ENCODE measurements at places on chromosomes 5 and 9. TPM values are rescaled to one million over a fixed set of nuclear protein-coding genes. Genes with fewer than 3 reads are reported as not detected.

DNA sequence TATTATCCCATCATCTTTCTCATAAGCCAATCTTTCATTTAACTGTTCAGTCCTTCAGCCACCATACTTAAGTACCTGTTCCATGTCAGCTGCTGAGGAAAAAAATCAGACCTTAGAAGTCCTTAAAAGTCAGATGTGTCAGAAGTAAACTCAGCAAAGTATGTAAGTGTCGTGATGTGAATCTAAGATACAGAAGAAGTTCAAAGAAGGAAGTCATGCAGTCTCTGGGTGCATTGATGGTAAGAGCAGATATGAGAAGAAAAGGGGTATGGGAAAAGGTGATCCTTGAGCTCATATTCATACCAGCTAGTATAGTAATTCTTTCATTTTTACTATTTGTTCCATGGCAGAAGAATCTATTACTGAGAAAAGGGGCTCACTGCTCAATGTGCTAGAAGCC lies 259.4 kb upstream of the CD180 start:
- no peak overlapping the region for H3K27ac ChIP-seq

- no peak for DNase-seq
- H3K27ac ChIP-seq = no peak overlapping the region
- no peaks in the 10 kb centered on the region for H3K4me1 ChIP-seq
- no peaks in the 10 kb centered on the region for H3K36me3 ChIP-seq
Measured at GRCh38 chr5:149017636-149018035, 45.2 kb downstream of the SH3TC2 start.

Gene LCN15
- total RNA-seq = not detected

Gene DMRTA1
- total RNA-seq = 0.69 TPM

Gene ORM1
- not detected for total RNA-seq

DNA sequence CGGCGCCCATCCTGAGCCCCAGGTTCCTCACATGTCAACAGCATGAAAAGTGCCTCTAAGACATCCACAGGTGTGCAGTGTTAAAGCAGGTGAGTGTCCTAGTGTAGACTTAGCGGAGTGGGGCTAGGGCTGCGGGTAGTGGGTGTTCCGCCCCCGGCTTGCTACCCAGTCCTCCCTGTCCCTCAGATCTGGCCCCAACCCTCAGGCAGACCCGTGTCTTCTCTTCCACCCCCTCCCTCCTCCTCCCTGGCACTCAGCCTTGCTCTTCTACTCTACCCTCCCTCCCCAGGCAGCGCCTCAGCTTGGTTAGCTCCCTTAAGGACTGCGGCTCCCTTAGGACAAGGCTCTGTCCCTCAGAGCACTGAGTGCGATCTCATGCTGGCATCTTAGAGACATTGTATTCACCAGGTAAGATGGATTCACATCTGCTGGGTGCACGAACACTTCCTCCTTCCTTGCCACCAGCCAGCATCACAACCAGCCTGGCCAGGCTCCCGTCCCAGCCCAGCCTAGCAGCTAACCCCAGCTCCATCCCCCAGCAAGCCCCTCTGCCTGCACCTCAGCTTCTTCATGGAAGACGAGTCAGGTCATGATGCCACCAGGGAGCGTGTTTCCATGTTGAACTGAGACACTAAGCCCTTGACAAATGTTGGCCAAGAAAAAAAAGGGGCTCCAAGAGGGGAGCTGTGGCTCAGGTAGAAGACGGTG lies 46.8 kb downstream of the NSUN2 start:
- DNase-seq = no peak
- H3K4me1 ChIP-seq = peaks cover 9% of the 10 kb centered on the region
- no peak overlapping the region for H3K27ac ChIP-seq
- no peaks in the 10 kb centered on the region for H3K27me3 ChIP-seq
- no peak overlapping the region for H3K4me3 ChIP-seq
- H3K36me3 ChIP-seq = no peaks in the 10 kb centered on the region

DNA sequence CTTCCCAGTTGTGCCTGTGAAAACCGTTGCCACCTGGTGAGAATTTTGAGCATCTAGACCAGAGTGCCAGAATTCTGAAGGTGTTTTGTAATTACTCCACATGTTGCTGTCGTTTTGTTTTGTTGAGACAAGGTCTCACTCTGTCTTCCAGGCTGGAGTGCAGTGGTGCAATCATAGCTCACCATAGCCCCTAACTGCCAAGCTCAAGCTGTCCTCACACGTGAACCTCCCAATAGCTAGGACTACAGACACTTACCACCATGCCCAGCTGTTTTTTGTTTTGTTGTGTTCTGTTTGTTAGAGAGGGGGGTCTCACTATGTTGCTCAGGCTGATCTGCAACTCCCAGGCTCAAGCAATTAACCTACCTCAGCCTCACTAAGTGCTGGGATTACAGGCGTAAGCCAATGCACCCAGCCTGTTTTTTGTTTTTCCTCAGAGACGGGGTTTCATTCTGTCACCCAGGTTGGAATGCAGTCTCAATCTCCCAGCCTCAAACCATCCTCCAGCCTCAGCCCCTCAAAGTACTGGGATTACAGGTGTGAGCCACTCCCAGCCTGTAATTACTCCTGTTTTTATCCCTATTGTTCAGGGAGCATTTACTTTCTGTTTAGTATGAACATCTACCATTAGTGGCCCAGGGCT lies 121.1 kb upstream of the DMRT1 start:
- H3K27ac ChIP-seq = no peak overlapping the region
- H3K27me3 ChIP-seq = no peaks in the 10 kb centered on the region
- H3K36me3 ChIP-seq = no peaks in the 10 kb centered on the region
- H3K4me1 ChIP-seq = peaks cover 6% of the 10 kb centered on the region
